Activated T-cell treated with anti-CD3 and anti-CD28 coated beads for 48 hours (primary cell): ENCODE measurements at places on chromosomes 13 and 19.

DNA sequence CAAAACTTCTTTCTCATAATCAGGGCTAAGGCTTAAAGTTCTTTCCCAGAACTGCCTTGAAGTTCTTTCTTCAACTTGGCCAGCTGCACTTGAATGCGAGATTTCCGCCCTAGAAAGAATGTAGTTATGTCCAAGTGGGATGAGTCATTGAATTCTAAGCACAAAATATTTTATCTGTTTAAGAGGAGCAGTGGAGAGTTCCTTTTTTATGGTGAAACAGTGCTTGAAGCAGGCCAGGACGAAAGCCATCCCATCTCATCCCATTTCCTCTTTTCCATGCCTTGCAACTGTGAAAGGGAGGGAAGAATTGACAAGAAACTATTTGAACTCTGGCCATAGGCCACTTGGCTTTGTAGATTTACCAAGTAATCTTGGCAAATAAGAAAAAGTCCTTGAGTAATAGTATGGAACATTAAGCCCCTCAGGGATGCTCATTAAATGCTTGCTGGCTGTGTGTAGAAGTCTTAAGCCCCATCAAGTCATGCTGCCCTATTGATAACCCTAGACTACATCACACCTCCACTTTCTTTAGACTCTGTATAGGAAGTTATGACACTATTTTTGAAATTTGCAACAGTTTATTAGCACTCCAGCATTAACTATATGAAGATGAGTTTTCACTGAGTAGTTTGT is 174.5 kb downstream of the KCTD12 start:
- no peak for DNase-seq

DNA sequence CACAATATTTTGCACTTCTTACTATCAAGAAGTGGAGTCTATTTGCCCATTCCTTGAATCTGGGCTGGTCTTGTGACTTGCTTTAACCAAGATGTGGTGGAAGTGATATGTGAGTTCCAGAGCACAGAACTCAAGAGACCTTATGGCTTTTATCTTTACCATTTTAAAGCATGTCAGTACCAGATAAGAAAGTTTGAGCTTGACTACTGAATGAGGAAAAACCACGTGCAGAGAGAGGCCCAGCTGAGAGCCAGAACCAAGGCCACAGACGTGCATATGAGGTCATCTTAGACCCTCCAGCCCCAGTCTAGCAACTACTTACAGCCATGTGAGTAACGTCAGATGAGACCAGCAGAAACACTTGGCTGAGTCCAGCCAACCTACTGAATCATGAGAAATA is 6.3 kb upstream of the CDK8 start:
- no peak for DNase-seq

DNA sequence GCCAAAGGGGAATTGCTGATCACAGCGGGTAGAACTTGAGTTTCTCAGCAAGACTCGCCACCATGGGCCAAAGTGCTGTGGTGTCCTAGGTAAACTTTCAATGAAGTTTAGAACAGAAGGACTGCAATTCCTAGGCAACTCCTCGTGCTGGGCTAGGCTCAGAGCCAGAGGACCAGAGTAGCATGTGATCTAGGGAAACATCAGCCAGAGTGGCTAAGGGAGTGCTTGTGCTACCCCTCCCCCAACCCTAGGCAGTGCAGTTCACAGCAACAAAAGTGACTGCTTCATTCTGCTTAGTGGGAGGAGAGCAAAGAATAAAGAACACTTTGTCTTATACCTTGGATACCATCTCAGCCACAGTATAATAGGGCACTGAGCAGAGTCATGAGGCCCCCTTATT is 1658.6 kb upstream of the MIR17HG start:
- DNase-seq: no peak

DNA sequence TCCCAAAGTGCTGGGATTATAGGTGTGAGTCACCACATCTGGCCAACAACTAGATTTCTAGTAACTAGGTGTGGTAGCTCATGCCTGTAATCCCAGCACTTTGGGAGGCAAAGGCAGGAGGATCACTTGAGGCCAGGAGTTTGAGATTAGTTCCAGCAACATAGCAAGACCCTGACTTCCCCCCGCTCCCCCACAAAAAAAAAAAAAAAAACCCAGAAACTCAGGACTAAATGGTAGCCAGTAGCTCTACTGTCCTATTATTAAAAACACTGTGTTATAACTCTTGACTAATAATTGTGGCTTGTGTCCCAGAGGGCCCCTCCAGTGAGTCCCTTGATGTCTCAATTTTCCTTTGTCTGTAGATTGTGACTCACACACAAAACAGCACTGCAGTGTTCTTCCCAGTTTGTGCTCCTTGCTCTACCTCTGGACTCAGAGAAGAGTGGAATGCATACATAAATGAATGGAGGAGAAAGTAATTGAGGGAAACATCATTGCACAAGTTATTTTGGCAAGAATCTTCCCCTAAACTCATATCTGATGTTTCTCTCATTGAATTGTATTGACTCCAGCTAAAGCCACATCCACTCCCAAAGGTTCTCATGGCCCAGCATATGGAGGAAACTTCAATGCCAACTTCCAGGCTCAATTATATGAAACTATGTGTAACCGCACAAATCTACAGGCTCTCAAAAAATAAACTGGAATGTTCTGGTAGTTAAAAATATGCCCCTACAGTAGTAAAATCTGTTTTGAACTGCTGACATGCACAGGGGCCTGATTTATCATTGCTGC is 8.8 kb downstream of the TPT1 start:
- DNase-seq: no peak

DNA sequence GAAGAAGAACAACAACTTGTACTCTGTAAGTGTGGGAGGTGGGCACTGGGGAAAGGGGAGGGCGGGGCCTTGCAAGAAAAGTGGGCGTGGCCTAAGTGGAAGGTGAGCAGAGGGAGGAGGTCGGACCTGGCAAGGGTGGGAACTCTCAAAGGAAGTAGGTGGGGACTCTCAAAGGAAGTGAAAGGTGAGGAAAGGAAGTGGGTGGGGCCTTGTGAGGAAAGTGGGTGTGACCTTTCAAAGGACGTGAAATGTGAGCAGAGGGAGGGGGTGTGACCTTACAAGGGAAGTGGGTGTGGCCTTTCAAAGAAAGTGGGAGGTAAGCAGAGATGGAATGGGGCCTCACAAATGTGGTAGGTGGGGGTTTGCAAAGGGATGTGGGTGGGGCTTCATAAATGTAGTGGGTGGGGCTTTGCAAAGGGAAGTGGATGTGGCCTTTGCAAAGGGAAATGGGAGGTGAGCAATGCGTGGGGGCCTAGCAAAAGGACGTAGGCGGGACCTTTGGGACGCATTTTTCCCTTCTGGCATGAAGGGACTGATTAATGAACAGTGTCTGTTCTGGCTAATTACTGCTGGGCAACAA is 25.9 kb downstream of the ACSBG2 start:
- peak; percentile 21 for DNase-seq

GRCh38 chr19:44109458-44109857 is 3.7 kb upstream of the ZNF225 start:
- DNase-seq: no peak

- no peak for DNase-seq
These were observed 350.5 kb upstream of the PCDH20 start for GRCh38 chr13:61765940-61766666.

GRCh38 chr13:76741624-76742023 is 144.6 kb downstream of the KCTD12 start:
- DNase-seq: no peak

DNA sequence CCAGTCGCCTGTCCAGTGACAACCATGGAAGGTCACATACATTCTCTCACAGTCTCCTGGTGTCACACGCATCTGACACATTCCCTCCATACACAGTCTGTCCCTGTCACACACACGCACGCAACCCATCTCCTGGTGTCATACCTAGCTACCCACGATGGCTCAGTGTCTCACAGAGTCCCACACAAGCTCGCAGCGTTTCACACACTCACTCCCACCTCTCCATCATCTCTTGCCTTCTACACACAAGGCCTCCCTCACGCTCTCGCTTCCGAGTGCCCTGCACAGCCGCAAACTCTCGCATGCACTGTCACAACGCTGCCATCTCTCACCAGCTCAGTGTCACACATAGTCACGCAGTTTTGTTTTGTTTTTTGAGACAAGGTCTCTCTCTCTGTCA is 1.2 kb upstream of the GNG8 start:
- no peak for DNase-seq
